ENCODE measurements at places on chromosomes 11 and 22.

GRCh38 chr11:85627332-85627997, at the start of gene DLG2:
TSS of gene DLG2 (minus strand) at chr11:85627344.
- DNase-seq = peak; percentile 1

DNA sequence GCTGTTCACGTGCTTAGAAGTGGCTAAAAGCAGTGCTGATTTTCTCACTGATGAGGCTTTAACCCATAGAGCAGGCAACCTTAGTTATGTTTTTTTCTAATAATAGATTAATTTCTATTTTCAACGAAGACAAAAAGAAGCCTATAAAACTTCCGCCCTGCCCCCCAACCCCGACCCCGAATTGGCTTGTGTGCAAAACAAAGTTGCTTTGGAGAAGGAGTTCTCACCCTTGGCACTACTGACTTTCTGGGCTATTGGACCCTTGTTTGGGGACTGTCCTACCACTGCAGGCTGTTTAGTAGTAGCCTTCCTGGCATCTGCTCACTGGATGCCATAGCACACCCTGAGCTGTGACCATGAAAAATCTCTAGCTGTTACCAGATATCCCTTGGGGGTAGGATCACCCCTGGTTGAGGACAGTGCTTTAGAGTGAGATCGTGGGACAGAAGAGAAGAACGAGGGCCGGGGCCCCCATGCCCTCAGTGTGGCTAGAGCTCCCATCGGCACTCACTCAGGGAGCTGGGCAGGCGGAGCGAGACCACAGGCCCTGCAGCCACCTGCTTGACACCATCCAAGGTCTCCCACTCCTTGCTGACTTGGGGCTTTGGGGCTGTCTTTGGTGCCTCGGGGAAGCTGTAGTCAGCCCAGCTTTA, 16.9 kb downstream of the SLC37A2 start:
- DNase-seq = no peak

GRCh38 chr11:62614275-62614674, 1.2 kb downstream of the ROM1 start:
- peak; percentile 43 for DNase-seq

DNA sequence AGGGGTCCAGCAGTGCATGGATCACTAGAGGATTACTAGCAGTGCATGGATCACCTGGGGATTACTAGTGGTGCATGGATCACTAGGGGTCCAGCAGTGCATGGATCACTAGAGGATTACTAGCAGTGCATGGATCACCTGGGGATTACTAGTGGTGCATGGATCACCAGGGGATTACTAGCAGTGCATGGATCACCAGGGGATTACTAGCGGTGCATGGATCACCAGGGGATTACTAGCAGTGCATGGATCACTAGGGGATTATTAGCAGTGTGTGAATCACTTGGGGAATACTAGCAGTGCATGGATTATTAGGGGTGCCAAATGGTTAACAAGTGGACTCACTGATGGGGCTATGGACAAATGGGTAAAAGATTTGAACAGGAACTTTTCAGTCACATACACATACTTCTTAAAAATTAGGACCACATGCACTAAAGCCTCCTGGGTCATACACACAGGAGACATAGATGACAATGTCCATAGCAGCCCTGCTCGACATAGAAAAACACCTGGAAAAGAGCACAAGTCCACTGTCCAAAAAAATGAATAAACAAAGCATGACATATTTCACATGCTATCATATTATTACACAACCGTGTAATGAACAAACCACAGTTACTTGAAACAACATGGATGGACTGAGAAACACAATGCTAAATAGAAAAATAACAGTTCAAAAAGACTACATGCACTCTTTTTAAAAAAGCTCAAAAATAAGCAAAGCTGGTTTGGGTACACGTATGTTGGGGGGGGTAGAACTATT, 109.8 kb downstream of the CD44 start:
- DNase-seq = no peak

DNA sequence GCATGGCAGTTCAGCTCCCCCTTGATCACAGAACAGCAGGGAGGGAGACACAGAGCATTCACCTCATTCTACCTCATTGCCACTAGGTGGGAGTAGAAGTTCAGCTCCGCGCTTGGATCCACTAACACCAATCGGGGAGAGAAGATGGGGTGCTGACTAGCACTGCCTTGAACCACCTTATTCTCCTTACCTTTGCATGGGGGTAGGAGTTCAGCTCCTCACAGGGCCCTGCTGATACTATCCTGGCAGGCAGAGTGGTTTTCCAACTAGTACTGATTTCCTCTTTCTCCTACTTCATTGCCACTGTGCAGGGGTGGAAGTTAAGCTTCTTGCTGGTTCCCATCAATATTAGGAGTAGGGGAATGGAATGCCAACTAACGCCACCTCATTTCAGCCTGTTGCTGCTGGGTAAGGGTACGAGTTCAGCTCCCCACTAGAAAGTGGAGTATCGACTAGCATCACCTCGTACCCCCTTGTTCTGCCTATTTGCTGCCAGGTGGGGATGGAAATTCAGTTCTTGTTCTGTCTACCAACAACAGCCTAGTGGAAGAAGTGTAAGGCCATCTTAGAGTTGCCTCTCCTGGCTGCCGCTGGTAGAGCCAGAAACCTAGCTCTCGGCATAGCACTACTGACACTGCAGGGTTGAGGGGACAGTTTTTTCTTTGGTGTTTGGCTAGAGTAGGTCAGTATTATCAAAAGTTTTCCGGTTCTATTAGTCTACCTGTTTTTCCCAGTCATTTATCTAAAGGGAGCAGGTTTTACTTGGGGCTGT, 550.9 kb upstream of the CCDC90B start:
- peak; percentile 15 for DNase-seq
